HCT116 (cell line): ENCODE measurements at places on chromosomes 16 and 17.

DNA sequence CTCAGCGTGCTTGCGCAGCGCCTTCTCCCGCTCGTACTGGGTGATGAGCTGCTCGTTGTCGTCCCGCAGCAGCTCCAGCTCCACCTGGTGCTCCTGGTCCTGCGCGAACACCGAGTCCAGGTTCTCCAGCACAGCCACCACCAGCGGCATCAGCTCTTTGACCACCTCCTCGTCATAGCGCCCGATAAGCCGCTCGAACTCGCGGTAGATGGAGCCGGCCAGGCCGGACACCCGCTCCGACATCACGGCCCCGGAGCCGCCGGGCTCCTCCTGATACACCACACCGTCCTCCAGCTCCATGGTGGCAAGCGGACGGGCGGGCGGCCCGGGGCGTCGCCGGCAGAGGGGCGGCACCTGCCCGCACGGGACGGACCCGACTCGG is 320 bp downstream of the SPAG9 start:
- DNase-seq: no peak

DNA sequence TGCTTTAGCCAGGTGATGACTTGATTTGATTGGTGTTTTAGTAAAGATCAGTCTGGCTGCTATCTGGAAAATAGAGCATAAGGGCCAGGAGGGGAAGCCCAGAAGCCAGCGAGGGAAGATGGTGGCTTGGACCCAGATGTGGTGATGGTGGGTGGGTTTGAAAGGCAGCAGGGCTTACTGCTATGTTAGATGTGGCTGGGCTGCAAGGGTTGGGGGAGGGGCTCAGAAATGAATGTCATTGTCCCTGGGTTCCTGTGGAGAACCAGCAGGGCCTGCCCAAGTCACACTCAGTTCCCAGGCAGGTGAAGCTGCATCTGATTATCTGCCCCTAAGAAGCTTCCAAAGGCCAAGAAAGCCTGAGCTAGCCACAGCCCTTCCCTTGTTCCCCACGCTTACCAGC is 71.7 kb upstream of the BRD7 start:
- no peak for DNase-seq

GRCh38 chr16:86567701-86568581 is 1.3 kb downstream of the FOXC2 start:
- DNase-seq: no peak

DNA sequence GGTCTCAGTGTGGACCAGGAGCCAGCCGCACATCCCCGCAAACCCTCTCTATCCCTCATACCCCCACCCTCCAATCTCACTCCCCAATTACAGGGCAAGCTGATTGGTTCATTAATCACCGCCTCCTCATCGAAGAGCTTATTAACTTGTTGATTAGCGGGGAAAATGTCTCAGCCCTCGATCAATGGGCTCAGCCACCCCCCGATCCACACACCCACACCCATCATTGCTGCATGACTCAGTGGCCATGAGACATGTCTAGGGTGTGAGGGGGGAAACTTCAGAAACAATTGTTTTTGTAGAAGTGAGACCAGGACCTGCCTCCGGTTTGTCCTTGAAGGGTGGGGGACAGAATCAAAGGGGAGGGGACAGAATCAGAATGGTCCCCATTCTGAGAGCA is 2.5 kb upstream of the PYY start:
- no peak for DNase-seq

GRCh38 chr17:65556014-65556909 is 5.2 kb downstream of the AXIN2 start:
- DNase-seq: peak; percentile 66

GRCh38 chr16:67833030-67833414 is 9.1 kb upstream of the THAP11 start:
- no peak for DNase-seq

DNA sequence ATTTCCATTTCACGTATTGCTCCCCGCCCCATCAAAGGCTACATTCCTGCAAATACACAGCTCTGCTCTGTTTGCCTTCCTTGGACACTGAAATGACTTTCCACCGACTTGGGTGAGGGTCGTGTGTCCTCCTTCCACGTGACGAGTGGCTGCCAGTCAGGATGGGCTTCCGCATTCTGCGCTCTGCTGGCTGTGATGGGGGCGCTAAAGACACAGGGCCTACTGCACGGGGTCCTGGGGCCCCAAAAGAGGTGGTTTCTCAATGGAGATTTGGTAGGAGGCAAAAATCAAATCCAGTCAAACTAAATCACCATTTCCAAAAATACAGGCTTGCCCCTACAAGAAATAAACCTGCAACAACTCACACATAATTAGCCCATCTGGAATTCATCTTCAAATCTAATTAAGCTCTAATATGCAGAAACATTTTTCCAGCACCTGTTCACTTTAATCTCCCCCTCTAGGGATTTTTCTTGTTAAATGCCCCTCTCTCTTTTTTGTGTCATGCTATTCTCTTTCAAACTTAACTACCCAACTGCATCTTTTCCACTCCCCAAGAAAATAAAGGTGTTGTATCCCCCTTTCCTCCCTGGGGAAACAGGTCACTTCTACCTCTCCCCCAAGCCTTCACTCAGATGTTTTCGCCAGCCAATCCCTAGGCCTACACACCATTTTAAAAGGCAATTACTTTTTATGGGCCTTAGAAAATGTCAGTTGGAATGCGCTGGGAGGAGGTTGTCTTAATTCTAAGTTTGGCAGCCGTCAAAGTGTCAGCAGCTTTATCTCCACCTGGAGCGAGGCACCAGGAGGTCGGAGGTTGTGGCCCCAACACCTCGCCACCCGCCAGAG is 21.9 kb upstream of the FAAP100 start:
- no peak for DNase-seq

- DNase-seq: no peak
Observed at GRCh38 chr17:73791631-73792030, 147.4 kb upstream of the SDK2 start.

DNA sequence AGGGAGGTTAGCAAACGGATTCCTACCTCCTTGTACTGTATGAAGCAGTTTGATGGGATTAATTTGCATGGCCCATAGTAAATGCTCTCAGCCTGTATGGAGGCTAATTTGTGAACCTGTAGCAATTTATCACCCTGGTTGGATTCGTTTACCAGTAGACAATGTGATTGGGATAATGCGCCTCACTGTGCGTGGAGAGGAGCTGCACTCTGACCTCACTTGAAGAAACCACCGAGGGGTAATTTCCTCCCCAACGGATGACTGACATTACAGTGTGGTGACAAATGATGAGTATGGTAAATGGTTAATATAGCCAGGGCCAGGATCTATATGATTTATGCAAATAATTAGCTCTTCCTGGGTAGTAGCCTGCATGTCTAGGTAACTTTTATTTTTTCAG is 479.1 kb upstream of the RBFOX1 start:
- no peak for DNase-seq

GRCh38 chr17:17411692-17412091 is 65.1 kb upstream of the MED9 start:
- DNase-seq: no peak

- no peak for DNase-seq
Observed at GRCh38 chr16:67163999-67164558, 466 bp upstream of the HSF4 start.

DNA sequence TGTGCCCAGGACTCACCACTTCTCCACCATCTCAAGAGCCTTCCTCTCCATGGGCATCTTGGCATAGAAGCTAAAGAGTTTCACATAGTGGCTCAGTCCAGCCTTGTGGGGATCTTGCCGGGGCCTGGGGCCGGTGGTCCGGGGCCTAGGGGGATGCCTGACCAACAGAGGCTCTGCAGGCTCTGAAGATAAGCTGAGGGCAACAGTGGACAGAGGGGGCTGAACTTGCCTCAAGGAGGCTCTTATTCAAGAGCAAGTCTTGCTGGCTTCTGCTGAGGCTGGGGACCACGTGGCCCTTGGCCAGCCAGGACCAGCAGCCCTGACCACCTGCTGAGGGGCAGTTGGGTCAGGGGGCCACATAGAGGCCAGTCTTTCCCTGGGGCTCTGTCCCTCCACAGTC is 13.5 kb upstream of the THAP11 start:
- no peak for DNase-seq

DNA sequence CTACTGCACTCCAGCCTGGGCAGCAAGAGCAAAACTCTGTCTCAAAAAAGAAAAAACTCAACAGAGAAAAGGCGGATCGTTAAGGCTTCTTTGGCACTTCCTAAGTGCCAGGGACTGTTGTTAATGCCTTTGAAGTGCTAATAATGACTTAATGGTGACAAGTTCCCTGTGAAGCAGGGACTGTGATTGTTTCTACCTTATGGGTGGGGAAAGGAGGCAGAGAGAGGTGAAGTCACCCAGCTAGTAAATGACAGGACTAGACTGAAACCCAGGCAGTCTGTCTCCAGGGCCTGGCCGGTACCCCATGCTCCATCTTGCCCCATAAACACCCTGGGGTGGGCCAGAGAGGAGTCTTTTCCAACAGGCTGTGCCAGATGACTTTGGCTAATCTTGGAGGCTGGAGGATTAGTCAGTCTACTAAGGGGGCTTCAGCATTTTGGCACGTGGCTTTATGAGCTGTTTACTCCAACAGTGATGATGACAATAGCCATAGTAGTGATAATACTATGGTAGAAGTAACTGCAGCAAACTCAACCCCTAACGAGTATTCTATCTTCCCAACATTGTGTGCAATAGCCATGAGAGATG is 26.9 kb downstream of the ABCC1 start:
- no peak for DNase-seq

DNA sequence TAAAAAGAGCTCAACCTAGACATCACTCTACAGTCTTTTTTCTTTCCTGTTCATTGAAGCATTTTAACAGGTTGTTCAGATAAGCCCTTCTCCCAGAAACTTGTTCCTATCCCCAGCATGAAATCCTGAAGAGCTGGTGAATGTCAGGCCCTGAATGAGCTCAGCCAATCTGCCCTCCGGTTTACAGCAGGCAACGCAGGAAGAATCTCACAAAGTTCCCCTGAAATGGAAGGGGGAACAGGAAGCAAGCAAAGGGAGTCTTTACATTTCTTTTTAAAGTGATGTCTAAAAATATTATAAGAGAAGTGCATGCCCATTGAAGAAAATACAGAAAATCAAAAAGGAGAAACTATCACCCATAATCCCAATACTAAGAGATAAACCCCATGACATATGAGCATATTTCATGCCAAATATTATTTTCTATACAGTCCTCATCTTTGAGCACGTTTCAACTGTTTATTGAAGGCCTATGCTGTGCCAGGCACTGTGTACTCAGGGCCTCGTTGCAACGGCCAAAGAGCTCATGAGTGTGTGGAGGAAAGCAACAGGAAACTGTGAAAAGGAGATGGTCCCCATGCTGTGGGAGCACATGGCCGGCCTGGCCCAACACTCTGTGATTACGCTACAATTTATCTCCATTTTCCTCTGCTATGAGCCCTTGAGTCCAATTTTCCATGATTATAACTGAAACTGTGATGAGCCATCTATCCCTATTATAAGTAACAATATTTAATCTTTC is 5.7 kb downstream of the TK2 start:
- DNase-seq: no peak

GRCh38 chr16:79792076-79792475 is 191.5 kb upstream of the MAF start:
- DNase-seq: no peak

GRCh38 chr16:15950869-15951268 is 1.5 kb downstream of the ABCC1 start:
- DNase-seq: no peak

- DNase-seq: no peak
Observed at GRCh38 chr16:90035902-90036301, 16.6 kb upstream of the DBNDD1 start.

DNA sequence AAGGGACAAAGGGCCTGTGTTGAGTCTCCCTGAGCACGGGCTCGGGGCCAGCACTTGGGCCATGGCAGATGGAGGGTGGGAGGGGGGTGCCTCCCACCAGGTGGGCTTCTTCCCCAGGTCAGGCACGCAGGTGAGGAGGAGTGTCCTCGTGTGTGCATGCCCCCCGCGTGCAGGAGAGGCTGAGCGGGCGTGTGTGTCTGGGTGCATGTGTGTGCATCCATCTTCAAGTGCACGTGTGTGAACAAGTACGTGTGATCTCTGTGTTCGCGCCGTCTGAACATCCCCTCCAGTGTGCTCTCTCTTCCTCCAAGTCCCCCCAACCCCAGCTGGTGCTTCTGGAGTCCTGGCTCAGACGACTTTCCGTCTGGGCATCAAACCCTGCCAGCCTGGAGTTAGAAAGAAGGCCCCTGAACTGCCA is 2.7 kb upstream of the ZG16B start:
- DNase-seq: no peak

DNA sequence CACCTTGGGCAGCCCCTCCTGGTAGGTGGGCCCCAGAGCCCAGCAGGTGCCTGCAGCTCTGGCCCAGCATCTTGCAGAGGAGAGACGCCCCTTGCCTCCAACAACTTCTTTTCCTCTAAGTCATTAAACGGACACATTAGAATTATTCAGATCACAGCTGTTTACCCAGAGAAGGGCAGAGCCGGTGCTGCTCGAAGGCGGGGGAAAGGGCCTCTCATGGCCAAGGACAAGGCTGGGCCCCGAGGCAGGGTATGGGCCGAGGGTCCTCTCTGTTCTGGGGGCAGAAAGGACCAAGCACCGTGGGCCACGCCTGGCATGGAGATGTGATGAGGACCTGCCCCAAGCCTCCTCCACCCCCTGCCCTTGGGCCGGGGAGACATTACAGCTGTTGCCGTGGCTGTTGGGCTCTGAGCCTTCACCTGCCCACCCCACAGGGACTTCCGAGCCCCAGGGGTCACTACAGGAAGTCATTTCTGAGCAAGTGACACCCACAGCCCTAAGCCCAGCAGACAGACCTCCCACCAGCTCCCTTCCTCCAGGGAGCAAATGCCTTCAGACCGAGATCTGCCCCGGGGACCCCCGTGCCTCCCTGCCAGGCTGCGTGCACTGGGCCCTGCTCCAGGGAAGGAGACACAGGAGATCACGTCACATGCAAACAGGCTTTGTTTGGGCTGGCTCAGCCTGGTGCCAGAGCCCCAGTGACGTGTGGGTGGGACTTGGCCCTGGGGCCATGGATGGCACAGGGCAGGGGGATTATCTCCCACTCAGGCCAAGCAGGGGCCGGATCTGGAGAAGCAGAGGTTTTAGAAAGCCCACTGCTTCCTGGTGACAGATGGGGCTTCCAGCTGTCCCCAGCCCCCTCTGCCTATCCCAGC is 699 bp upstream of the PVALEF start:
- DNase-seq: no peak

GRCh38 chr17:8153031-8153451 is 837 bp upstream of the PER1 start:
- no peak for DNase-seq

- DNase-seq: peak; percentile 76
Observed at GRCh38 chr17:3535253-3535995, 22.2 kb downstream of the TRPV3 start.

- no peak for DNase-seq
Observed at GRCh38 chr17:9999919-10000695, 95.0 kb upstream of the RCVRN start.

DNA sequence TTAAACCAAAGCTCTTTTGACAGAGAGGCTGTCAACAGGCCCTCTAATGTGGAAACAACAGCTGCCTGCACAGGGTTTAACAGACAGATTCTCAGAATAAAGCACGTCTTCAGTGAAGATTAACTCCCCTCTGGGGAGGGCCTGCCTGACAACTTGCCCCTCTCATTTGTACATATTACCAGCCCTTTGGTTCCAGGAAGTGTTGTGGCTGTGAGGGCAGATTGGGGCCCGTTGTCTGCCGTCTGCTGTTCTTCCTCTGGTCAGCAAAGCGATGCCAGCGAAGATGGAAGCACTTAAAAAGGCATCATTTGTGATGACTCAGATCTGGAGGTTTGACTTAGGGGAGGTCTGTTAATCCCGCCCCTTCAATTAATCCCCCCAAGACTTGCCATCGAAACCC is 177.0 kb upstream of the IRX6 start:
- no peak for DNase-seq

GRCh38 chr17:81328978-81329926 is 34.1 kb upstream of the SLC38A10 start:
- peak; percentile 91 for DNase-seq
